SK-N-SH treated with all-trans-retinoic acid at 6 μM for 48 hours (cell line): ENCODE measurements at places on chromosomes 5 and 9.

GRCh38 chr5:164359260-164360255, 854.1 kb downstream of the MAT2B start:
- ATAC-seq = peak; percentile 40; the same call in 2 of the 3 replicates

DNA sequence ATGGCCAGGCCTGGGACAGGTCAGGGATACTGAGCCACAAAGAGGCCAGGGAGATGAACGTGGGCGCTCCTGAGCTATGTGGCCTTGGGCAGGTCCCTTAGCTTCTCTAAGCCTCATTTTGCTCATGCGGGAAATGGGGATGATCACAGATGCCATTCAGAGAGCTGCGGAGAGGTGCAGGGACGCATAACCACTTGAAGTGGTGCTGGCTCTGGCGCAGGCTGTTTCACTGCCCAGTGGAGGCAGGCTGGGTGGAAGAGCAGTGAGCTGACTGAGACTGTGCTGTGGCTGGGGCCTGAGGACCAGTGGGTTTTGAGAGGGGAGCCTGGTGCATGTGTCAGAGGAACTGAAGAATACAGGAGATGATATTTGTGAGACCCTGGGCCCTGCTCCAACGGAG, 18.4 kb downstream of the CXXC5 start:
- ATAC-seq = no peak

- ATAC-seq = no peak; the same call in 2 of the 3 replicates
Observed at GRCh38 chr5:159174511-159175168, 34.7 kb downstream of the RNF145 start.

DNA sequence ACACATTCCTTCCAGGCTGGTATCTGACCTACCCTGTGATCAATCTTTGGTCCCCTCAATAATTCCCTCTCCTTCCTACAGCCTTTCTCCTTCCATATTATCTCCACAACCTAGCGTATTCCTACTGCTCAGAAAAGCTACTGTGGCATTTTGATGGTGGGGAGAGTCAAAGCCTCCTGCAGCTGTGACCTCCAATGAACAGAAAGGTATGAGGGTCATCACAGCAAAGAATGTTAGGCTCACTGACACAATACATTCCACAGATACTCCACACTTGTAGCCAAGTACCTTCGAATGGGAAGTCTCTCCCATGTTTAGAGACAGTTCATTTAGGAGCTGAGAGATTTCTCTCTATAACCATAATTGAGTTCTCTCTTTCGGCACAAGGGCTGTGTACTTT, 5.9 kb downstream of the FBN2 start:
- ATAC-seq = no peak

- ATAC-seq = peak; percentile 32; the same call in 1 of the 3 replicates
Observed at GRCh38 chr5:83503662-83504061, 32.1 kb downstream of the VCAN start.

DNA sequence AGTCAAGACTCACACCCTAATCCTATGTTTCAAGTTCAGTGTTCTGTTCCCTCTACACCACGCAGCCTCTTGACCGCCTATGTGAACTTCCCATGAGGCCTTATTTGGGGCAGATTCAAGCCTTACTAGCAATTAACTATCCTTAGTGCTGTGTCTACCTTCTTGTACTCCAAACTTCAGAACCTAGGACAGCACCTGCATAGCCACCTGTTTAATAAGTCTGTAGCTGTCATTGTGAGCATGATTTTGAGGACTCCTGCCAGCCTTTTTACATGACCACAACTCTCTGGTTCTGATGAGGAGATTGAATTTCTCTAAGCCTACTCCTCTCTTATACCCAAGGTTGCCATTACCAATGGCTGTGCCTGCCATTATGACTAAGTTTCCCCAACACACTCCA, 50.8 kb upstream of the PCSK1 start:
- ATAC-seq = no peak; the same call in 2 of the 3 replicates

- no peak for ATAC-seq
Observed at GRCh38 chr5:131794586-131794985, 2.2 kb downstream of the FNIP1 start.
